Activated CD4-positive, alpha-beta T cell treated with anti-CD3 and anti-CD28 coated beads, Interleukin-2, amount 50 U/mL, for 1 hour (primary cell): ENCODE measurements at places on chromosomes 13 and 19.

DNA sequence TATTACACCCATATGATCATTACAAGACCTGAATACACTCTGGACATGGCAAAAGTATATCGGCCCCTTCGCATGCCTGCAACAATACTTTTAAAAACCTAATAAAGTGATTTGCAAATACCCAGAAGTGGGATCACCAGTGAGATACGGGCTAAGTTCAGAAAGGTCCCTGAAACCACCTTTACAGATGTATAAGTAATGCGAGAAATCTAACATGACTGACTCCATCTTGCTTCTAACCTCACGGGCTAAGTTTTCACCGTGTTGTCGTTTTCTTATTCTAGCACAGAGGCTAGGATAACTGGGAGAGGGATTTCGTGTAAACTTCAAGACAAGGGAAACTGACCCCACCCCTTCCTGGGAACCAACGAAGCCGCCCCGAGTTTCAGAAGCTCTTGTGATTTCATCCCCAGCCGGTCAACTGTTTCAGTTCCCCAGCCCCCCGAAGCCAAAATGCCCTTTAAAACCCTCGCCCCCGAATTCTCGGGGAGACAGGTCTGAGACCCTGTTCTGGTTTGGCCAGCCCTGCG lies 703 bp downstream of the NEK3 start:
- DNase-seq = no peak

DNA sequence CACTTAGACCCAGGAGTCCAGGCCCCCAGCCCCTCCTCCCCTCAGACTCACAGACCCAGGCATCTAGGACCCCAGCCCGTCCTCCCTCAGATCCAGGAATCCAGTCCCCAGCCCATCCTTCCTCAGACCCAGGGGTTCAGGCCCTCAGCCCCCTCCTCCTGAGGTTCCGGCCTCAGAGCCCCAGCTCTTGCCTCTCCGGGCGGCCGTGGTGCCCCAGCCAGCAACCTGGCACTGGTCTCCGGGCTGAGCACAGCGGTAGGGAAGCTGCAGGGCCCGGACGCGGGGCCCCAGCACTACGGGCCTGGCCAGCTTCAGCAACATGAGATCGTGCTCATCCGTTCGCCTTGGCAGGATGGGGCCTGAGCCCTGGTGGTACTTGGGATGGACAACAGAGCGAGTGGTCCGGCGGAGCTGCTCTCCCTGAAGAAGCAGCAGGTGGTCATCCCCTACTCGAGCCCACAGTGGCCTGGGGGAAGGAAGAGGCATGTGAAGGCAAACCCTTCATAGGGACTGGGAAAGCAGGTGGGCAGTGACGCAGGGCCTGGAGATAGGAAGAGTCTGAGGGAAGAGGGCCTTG lies 3.7 kb downstream of the KLK10 start:
- no peak for DNase-seq

DNA sequence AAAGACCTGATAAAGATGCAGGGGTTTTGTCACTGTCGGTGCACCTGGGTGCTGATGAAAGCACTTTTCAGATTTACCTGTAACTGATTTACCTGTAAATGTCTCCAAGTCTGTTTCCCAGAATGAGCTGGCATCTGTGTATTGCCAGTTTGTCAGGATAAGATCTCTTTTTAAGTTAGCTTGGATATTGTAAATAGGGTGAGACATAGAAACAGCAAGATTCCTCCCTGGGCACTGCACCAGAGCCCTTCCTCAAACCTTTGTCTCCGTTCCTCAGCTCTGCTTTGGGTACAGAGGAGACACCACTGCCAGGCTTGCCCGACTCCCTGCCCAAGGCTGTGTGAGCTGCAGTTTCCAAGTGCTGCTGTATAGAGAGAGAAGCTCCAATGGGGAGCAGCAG lies 158.6 kb downstream of the TNFRSF19 start:
- no peak for DNase-seq

DNA sequence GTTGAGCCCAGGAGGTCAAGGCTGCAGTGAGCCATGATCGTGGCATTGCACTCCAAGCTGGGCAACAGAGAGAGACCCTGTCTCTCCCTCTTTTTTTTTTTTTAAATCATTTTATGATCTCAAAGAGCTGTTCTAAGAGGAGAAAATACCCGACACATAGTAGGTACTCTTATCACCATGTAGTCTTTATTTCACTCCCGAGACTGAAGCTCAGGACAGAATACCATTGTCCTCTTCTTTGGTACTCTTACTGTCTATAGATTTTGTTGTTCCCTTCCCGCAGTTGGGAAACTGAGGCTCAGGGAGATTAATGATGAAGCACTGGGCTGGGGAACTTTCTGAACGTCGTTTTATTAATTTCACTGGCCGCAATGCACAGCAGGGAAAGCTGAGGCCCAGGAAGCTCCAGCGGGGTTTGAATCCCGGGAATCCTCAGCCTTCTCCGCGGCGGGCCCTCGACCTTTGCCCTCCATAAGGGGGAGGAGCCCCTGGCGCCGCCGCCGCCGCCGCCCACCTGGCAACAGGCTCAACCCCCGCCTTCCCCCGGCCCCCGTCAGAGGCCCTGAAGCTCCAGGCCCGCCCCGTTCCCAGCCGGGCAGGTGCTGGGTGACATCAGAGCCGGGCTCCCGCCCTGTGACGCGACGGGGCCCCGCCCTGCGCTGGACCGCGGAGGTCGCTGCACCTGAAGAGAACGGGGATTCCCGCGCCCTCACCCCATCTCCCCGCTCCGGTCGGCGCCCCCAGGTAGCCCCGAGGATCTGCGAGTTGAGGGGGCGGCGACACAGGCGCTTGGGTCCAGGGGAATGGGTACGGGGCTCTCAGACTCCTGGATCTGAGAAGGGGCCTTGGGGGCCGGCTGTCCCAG lies 1.6 kb downstream of the MYH14 start:
- DNase-seq = peak; percentile 9

- DNase-seq = no peak
Measured at GRCh38 chr13:62704875-62705274, 1289.2 kb upstream of the PCDH20 start.

- no peak for DNase-seq
Measured at GRCh38 chr19:12932392-12933286, 872 bp downstream of the FARSA start.

DNA sequence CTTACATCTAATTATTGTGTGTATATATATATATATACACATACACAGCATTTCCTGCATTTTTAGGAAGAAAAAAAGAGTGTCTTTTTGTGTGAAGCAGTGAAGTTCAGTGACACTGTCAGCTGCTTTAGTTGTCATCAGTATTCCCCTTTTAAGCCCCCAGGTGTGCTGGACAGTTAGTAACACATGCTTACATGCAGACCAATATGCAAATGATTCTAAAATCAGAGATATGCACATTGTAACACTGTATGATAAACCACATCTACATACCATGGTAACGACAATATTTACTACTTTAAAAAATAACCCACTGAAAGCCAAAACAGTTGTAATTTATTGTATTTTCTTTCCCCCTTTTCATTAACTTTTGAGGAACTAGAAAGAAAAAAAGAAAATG lies 16.8 kb downstream of the LHFPL6 start:
- DNase-seq = no peak

DNA sequence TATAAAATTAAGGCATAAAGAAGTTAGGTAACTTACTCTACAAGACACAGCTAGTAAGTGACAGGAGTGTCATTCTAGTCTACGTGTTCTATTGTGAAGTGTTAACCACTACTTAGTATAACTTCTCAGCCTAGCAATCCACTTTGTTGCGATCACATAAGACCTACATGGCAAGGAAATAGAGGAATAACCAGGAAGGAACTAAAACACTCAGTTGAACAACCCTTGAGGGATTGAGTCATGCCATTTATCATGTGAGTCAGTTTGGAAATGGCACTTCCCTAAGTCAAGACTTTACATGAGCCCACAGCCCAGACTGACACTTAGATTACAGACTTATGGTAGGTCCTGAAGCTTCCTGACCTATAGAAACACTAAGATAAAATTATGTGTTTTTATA lies 279.5 kb upstream of the PCDH20 start:
- no peak for DNase-seq

DNA sequence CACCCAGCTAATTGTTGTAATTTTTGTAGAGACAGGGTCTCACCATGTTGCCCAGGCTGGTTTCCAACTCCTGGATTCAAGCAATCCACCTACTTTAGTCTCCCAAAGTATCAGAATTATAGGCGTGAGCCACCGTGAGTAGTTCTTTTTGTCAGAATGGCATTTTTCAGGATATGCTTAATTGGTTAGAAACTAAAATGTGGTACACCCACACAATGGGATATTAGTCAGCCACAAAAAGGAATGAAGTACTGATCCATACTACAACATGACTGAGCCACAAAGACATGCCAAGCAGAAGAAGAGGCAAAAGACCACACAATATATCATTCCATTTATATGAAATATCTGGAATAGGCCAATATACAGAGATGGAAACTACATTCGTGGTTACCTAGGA lies 41.7 kb upstream of the MAP3K10 start:
- no peak for DNase-seq

DNA sequence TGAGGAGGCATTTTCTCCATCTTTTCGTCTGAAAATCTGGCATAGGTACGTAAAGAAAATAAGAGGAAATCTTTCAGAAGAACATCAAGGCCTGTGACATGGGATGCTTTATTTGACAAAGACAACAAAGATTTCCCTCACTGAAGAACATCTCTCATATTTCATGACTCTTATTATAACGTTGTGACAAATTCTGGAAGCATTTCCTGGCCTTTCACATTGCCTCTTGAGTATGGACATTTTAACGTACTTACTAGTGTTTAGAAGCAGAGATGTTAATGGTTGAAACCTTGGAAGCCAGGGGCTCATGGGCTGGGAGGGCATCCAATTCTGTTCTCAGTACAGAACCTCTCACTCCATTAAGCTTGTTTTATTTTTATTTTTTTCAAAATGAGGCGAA lies 210.8 kb downstream of the DCT start:
- no peak for DNase-seq

DNA sequence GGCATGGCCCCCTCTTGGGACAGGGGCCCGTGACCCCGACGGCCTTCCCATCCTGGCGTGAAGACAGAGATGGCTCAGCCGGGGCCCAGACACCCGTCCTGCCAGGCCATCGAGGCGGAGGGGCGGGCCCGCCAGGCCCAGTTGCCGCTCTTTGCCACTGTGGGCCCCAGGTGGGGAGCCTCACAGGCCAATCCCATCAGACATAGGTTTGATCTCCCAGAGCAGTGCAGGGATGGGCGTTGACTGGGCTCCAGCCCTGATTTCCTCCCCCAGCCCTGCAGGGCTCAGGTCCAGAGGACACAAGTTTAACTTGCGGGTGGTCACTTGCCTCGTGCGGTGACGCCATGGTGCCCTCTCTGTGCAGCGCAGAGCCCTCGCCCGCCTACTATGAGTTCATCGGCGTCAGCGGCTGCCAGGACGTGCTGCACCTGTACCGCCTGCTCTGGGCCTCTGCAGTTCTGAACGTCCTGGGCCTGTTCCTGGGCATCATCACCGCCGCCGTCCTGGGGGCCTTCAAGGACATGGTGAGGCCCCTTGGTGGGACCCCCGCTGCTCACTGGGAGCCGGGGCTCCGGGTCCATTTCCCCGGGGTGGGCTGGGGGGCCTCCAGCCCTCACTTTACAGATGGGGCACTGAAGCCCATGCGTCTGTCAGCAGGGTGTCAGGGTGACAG lies 42.4 kb downstream of the TMEM255B start:
- no peak for DNase-seq
